Skeletal muscle cell (primary cell): ENCODE measurements at places on chromosomes 12 and 14.

DNA sequence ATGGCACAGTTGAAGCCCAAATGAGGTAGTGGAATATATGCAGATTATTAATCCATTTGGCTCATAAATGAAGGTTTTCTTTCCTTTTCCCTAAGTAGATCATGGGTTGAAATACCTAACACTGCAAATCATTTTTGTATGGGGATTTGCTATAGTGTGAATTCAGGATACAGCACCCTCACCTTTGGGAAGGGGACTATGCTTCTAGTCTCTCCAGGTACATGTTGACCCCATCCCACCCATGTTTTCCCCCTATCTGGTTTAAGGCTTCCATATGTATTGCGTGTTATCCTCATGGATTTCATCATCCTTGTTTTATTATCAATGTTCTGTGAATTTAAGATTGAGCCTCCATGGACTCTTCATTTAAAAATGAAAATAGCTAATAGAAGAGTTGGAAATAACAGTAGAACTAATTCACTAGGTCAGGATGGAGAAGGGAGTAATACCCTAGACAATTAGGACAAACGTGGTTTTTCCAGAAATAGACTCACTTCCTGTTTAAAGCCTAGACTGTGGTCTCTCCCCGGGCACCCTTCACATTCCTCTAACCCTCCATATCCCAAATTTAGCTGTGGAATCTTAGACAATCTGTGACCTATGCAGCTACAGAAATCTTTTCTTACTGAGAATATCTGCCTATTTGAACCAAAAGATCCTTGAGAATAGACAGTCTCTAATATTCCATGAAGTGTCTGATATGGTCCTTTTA is 56.5 kb downstream of the DAD1 start:
- DNase-seq, result no peak

GRCh38 chr12:90167518-90168208 is 459.0 kb upstream of the ATP2B1 start:
- DNase-seq, result no peak

GRCh38 chr14:77063571-77064171 is 34.4 kb upstream of the CIPC start:
- DNase-seq, result no peak

DNA sequence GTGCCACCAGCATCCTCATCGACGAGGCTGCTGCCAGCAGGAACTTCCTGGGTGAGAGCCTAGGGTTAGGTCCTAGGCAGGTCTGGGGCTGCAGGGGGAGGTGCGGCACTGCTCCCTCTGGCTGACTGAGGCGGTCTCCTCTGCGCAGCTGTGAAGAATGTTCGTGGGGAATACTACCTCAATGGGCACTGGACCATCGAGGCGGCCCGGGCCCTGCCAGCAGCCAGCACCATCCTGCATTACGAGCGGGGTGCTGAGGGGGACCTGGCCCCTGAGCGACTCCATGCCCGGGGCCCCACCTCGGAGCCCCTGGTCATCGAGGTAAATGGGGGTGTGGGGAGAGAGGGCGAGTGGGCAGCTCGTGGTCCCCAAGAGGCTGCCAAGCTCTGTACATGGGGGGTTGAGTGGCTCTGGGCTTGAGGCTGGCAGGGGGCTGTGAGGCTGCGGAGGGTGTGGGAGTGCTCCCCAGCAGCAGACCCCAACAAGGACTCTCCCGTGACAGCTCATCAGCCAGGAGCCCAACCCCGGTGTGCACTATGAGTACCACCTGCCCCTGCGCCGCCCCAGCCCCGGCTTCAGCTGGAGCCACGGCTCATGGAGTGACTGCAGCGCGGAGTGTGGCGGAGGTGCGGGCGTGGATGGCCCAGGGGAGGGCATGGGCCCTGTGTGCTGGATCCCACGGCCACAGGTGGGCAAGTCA is 14.4 kb downstream of the PAPLN start:
- DNase-seq, result no peak

DNA sequence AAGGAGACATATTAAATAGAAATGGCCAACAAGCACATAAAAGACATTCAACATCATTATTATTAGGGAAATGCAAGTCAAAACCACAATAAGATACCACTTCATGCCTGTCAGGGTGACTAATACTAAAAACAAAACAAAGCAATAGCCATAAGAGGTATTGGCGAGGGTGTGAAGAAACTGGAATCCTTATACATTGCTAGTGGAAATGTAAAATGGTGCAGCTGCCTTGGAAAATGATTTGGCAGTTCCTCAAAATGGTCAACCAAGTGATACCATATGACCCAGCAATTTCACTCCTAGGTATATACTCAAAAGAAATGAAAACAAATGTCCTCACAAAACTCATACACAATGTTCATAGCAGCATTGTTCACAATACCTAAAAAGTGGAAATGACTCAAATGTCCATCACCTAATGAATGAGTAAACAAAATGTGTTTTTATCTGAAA is 27.0 kb downstream of the GPR135 start:
- DNase-seq, result peak; percentile 73

- DNase-seq, result no peak
Measured at GRCh38 chr12:108779998-108780688, 48.8 kb upstream of the CORO1C start.

- no peak for DNase-seq
Measured at GRCh38 chr12:115230606-115231005, 546.6 kb upstream of the TBX3 start.

DNA sequence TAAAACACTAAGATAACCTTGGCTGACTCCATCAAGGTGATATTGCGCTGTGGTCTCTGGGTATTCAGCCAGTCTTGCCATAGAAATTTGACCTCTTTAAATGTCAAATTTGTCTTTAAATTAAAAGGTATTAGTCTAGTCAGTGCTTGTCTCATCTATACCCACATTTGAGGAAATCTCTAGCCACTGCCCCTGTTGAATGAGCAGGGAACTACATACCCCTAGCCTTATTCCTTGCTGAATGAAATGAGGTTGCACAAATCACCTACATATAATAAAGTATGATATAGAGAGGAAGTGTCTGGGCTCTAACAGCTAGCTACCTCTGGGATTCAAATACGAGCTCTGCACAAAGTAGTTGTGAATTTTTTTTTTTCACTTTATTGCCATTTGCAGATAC is 256.8 kb downstream of the C12orf50 start:
- DNase-seq, result no peak

DNA sequence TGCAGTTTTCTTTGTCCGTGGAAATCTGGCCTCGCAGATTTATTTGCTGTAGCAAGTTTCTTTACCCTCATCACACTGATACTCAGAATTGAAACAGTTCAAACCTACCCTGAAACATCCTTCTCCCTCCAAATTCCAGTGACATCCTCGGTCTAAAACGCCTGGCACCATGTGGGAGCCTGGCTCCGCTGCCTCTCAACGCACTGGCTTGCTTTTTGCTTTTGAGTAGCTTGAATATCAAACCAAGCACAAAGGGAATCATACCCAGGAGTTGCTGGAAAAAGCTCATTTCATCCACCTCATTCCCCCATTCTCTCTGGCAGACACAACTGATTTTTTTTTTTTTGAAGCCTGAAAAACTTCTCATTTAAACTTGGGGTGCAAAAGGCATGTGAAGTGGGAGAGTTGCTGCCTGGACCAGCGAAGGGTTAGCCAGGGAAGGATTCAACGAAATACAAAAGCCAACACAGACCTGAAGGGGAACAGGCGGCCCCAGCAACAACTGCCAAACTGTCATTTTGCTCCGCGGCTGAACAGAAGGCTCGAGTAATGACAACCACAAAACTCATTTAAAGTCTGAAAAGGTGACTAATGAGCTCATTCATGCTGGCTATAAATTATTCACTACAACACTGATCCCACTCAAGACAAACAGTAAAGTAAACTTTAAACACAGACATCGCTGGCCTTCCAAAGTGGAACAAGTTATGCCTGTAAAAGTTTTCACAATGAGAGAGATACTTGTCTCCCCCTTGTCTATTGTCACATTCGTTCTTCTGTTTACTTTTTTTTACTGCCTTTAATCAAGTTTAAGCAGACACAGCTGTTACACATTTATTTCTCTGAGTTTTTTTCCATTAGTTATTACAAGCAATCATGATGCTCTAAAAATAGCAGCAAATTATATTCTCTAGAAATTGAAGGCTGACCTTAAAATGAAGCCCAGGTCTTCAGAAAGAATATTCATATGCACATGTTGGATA is 12.5 kb upstream of the FOXN3 start:
- no peak for DNase-seq

DNA sequence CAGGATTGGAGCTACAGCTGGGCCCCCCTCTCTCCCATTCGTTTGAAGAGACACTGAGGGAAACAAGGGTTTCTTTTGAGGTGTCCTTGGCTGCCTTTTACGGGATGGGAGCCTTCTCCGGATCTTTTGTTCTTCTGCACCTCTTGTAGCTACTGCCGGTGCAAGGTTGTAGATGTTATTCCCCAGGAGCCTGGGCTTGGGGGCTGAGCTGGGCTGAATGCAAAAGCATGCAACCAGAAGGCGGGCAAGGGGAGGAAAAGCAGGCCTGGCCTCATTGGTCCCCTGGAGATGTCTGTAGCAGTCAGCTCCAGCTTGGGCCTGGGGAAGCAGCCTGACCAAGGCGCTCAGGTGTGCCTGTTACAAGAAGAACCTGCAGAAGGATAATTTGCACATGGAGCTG is 110.3 kb downstream of the GCH1 start:
- DNase-seq, result no peak

GRCh38 chr12:87280356-87280755 is 748.8 kb downstream of the C12orf50 start:
- no peak for DNase-seq

DNA sequence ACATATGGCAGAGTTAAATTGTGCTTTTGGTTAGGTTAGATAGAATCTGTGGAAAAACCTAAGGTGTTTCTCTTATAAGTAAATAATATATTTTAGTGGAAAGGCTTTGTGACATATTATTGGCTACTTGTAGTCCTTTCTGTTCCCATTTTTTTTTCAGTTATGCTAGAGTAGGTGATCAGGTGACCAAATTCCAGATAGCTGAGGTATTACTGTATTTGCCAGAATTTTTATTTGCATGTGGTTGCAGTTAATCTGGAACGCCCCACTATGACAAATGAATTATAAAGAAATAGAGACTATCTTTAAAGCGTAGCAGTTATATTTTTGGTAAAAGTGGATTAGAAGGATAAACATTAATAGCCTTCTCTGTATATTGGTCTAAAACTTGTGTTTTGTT is 52.0 kb downstream of the ARHGAP5 start:
- DNase-seq, result no peak

DNA sequence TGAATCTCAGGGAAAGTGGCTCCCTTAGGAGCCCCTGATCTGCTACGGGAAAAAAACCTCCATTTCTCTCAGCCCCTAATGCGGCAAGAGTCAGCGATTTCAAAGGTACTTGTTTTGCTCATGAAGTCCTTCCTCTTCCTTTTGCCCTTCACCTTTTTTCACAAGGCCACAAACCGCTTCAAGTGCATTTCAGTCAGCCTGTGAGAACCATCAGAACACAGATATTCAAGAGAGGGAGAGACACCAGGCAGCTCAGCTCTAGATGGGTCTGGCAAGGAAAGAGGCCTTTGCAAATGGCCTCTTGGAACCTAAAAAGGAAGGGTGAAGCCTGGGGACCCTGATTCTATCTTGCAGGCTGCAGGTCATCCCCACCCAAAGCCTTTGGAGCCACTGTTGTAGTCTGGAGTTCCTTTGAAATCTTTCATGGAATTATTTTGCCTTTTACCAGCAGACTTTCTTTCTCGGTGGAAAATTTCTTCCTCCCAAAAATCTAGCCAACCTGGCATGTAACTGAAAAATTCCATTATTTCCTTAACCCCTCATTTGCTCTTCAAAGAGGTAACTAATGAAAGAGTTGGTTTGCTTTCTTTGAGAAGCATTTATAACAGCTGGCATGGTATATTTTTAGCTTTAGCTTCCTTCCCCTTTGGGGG is 145.0 kb downstream of the SAMD4A start:
- no peak for DNase-seq

GRCh38 chr12:96371138-96371789 is 29.0 kb downstream of the CDK17 start:
- DNase-seq, result no peak

GRCh38 chr14:28375295-28375694 is 391.3 kb upstream of the FOXG1 start:
- no peak for DNase-seq

GRCh38 chr14:54535126-54535525 is 25.4 kb downstream of the CGRRF1 start:
- no peak for DNase-seq

DNA sequence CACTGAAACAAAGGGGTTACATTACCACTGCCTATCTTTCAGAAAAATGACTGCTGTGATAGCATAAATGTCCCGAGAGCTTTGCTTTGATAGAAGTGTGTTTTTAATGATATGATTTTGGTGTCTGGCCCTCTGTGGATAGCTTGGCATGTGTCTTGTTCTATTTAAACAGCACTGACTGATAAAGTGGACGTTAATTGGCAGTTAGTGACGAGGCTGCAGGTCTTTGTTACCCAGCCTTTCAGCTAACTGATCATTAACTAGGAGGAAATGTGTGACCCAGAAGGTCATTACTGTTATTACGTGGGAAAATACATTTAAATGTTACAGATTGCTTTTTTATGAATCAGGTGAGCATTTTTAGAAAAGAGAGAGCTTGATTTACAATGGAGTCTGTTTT is 428.3 kb downstream of the DIO2 start:
- DNase-seq, result no peak

DNA sequence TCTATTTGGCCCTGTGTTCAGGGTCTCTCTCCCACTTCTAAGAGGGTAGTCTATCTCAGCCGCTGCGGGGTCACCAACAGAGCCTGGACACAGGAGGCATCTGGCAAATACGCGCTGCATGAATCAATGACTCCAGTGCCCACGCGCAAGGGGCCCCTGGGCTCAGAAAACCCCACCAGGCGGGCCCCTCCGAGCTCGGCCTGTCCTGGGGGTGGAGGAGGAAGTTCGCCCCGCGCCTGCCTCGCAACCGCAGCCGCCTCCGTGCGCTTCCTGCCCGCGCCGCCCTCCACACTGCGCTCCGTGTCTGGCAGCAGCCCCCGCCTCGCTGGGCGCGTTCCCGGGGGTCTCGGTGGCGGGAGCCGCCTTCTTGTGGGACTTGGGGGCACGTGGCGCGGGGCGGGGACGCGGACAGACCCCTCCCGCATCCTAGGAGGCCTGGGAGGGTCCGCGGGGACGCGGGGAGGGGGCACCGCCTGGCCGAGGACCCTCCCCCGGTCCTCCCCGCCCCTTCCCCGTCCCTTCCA is 811 bp upstream of the FBRSL1 start:
- no peak for DNase-seq

GRCh38 chr12:98385641-98386040 is 129.7 kb upstream of the TMPO start:
- DNase-seq, result no peak
